ENCODE measurements at places on chromosomes 4 and X.

- DNase-seq: no peak
Measured at GRCh38 chr4:112170451-112170993, 25.3 kb downstream of the FAM241A start.

DNA sequence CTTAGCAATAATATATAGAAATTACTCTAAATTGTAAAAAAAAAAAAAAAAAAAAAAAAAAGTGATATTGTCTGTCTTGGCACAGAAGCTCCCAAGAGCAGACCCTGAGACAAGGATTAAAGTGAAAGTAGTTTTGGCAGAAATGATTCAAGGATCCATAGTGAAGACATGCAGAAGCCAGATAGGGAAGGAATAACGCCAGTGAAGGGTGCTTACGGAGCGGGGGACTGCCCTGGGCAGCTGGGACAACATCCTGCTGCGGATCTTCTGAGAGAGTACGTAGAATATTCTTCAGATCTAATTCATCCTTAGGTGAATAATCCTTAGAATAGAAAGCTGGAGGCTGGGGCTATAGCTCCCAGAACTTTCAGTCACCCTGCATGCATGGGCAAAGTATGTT, 39.8 kb downstream of the ARHGAP24 start:
- DNase-seq: no peak

GRCh38 chr4:53763813-53764597, 172.7 kb upstream of the LNX1 start:
- no peak for DNase-seq

GRCh38 chr4:181968371-181968770, 274.8 kb upstream of the TENM3 start:
- DNase-seq: no peak

GRCh38 chrX:149497626-149498025, 7.5 kb downstream of the IDS start:
- DNase-seq: no peak

- DNase-seq: peak; percentile 91
Measured at GRCh38 chrX:15789979-15790768, at the start of gene ZRSR2. ZRSR2 (plus strand) TSS chrX:15790484; CDS start chrX:15790496, 12 bp downstream.

DNA sequence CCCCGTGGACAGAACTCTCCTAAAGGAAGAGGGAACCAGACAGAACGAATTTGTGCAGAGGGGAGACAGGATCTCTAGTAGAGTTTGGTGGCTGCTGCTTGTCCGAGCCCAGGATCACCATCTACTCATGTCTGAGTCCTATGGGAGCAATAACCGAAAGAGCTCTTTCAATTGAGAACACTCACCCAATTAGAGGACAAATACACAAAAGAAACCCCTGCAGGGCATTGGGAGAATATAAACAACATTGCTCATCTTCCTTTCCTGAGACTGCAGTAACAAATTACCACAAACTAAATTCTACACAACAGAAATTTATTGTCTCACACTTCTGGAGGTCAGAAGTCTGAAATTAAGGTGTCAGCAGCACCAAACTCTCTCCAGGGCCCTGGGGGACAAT, 65.6 kb downstream of the SPINK2 start:
- DNase-seq: no peak

- DNase-seq: no peak
Measured at GRCh38 chr4:110306303-110306702, 107.9 kb upstream of the ELOVL6 start.

- peak; percentile 31 for DNase-seq
Measured at GRCh38 chrX:1152090-1152489, 60.4 kb downstream of the CRLF2 start.

DNA sequence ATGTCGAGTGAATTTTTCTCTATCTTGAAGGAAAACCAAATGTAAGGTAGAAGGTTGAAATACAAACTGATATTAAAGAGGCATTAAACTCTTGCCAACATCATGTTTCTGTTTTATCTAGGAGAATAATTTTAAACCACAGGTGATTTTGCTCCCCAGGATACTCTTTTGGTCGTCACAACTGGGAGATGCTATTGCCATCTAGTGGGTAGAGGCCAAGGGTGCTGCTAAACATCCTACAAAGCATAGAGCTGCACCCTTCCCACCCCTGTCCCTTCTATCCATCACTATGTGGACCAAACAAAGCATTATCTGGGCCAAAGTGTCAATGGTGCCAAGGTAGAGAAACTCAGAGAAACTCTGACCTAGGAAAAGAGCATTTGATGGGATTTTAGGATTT, 154.6 kb upstream of the MAGEB2 start:
- peak; percentile 13 for DNase-seq

- no peak for DNase-seq
Measured at GRCh38 chrX:74408304-74408703, 13.0 kb upstream of the SLC16A2 start.

DNA sequence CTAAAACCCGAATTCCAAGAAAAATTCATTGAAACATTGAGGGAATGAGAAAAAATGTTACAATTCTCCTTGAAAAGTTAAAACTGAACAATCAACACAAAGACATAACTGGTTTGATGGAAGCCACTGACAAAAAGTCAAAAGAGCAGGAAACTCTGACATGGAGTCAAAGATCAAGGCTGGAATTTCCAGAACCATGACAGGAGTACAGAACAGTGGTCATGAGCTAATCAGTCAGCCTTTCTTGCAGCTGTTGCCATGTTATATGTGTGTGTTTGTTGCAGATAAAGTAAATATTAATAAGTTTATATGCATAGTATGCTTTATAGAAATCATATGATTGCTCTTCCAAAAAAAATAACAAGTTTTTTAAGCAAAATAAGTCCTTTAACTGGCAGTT, 184.7 kb upstream of the HCCS start:
- DNase-seq: no peak

DNA sequence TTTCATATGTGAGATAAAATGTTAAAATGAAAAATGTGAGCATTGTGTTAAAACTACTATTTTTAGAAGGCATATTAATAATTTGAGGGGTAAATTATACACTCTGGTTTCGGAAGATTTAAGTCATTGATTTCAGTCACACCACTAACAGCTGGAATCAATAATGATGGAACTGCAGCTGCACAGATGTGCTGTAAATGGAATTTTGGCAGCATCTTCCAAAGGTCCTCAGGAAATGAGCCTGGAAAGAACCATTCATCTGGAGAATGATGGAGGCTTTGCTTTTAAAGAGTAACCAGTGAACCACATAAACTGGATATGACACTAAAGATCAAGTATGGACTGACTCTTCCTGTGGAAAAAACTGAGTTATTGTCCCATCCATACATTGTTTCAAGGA, 759.0 kb upstream of the EPHA5 start:
- DNase-seq: no peak

GRCh38 chrX:77493677-77494553, 46.7 kb downstream of the FGF16 start:
- peak; percentile 43 for DNase-seq

DNA sequence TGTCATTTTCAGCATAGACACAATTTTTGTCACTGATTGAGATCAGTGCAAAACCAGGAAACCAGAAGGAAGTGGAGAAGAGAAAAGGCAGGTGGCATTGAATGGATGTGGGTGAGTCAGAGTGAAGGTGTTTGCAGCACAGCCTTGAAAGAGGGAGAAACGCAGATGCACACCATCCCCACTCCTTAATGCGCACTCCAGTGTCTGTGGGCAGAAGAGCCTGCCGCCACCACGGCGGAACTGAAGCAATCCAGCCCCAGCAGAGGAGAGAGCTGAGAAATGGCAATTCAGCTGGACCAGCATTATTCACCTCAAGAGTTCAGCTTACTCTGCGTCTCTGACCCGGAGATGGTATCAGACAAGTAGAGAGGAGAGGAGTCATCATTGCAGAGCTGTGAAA, 393.1 kb upstream of the FRG1 start:
- DNase-seq: no peak

- no peak for DNase-seq
Measured at GRCh38 chr4:101285985-101286384, 61.3 kb downstream of the PPP3CA start.

- DNase-seq: no peak
Measured at GRCh38 chr4:88240297-88240714, 44.1 kb downstream of the PPM1K start.

- DNase-seq: no peak
Measured at GRCh38 chrX:3252744-3253143, 93.7 kb downstream of the MXRA5 start.

DNA sequence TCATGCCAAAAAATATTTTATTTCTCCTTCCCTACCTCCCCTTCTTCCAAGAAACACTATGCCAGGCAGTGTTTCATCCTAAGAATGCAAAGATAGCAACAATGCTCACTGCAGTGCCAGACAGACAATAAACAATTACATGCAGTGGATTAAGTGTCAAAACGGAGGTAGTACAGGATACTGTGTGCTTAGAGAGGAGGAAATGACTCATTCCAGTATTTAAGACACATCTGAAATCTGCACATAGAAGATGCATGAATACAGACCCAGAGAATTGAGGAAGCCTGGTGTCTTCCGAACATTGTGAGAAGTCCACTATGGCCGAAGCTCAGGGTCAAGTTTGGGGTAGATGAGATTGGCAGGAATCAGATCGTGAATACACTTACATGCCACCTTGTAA, 326.4 kb downstream of the PPP3CA start:
- no peak for DNase-seq

GRCh38 chrX:115390078-115390477, 100.6 kb downstream of the LUZP4 start:
- DNase-seq: no peak

- DNase-seq: peak; percentile 8
Measured at GRCh38 chr4:88759039-88759894, 61.6 kb upstream of the NAP1L5 start.

GRCh38 chr4:2510351-2511259, 25.8 kb upstream of the FAM193A start:
- no peak for DNase-seq

GRCh38 chr4:107743532-107743931, 23.5 kb upstream of the PAPSS1 start:
- no peak for DNase-seq

DNA sequence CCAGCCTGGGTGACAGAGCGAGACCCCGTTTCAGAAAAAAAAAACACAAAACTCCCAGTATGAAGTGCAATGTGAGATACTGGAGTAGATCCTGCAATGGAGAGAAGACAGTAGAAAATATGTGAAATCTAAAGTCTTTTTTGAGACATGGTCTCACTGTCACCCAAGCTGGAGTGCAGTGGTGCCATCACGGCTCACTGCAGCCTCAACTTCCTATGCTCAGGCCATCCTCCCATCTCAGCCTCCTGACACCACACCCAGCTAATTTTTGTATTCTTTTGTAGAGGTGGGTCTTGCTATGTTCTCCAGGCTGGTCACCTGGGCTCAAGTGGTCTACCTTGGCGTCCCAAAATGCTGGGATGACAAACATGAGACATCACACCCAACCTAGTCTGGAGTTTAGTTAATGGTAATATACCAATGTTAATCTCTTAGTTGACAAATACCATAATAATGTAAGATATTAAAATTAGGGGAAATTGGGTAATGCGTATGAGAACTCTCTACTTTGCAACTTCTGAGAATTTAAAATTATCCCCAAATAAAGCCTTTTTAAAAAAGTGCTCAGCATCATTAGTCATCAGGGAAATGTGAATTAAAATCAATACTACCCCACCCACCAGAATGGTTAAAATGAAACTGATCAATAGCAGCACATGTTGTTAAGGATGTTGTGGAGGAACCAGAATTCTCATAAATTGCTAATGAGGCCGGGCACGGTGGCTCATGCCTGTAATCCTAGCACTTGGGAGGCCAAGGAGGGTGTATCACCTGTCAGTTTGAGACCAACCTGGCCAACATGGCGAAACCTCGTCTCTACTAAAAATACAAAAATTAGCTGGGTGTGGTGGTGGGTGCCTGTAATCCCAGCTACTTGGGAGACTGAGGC, 15.0 kb downstream of the RBMX start:
- DNase-seq: no peak

GRCh38 chr4:94843216-94843615, 85.5 kb downstream of the BMPR1B start:
- no peak for DNase-seq

DNA sequence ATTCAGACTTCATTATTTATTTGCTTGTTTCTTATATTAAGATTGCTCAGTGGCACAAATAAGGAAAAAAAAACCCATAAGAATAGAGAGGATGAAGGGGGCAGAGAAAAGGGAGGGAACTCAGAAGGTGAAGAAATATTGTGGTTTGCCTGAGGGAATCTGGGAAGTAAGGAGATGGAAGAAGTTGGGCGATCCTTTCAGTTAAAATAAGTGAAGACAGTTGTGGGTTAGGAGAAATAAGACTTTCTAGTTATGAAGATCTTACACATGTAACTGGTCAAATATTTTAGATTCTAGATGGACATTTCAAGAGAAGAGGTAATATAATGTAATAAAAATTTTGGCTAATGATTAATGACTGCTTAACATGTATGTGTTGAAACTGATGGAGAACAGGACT, 138.7 kb upstream of the LIMCH1 start:
- DNase-seq: no peak

DNA sequence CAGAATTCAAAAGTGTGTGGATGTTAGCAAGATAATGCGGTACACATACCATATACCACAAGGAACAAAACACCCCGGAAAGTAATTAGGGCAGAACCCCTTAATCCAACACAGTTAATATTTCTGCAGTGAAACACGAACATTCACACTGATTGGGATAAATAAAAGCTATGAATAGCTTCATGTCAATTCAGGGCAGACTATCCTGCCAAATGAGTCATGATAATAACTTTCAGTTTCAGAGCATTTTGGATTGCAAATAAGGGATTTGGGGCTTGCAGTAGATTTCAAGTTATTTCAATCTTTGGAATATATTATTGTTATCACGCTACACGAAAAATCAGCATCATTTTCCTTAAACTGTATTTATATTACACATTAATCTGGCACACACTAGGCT, 24.3 kb downstream of the IRF2 start:
- DNase-seq: no peak

- peak; percentile 6 for DNase-seq
Measured at GRCh38 chr4:13783800-13784411, 156.4 kb upstream of the BOD1L1 start.

DNA sequence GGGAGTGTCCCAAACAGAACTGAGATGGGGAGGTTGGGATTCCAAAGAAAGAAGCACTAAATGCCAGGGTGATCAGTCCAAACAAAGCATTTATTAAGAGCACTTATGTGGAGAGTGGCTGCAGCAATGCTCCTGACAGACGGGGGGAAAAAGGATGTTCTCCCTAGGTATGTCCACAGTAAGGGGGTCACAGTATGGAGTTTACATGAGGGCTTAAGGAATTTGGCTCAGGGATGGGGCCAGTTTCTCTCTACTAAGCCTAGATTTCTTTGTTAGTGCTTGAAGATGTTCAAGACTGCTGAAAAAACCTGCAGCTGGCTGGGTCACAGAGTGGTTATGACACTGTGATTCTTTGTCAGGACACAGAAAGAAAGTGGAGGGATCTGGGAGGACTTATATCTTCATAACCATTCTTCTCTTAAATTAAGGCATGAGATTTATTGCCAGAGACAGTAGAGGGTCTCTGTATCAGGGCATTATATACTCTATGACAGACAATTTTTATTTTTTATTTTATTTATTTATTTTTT, 1468.0 kb downstream of the C4orf33 start:
- no peak for DNase-seq

Measured in nephron progenitor cell (in vitro differentiated cells).